ENCODE measurements at places on chromosomes 5 and 9.

DNA sequence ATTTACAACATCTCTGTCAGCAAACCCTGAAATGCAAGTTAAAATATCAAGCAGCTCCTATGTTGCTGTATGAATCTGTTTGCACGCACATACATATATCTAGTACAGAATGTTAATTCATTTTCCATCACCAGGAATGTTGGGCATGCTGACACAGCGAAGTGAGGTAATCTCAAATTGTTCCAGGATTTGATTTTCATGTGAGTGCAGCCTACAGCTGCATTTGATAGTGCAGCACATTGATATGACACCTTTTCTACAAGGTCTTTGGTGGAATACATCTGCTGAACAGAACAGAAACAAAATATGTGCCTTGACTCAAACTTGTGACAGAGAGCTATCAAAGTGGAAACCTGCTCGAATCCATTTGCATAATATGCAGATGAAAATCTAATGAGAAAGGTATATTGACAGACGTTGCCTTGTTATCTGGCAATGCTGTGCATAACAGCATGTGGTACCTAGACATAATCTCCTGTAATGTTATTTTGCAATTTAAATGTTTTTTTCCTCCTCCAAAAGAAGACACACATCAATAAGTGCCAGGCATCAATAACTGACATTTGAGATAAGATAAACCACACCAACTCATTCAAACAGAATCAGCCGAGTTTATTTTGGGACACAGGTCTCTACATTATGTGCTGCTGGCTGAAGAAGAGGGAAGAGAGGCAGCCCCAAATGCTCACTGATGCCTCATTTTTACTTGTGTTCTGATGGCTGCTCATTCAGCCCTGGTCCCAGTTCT is 512.2 kb downstream of the ZNF608 start:
- DNase-seq = no peak

DNA sequence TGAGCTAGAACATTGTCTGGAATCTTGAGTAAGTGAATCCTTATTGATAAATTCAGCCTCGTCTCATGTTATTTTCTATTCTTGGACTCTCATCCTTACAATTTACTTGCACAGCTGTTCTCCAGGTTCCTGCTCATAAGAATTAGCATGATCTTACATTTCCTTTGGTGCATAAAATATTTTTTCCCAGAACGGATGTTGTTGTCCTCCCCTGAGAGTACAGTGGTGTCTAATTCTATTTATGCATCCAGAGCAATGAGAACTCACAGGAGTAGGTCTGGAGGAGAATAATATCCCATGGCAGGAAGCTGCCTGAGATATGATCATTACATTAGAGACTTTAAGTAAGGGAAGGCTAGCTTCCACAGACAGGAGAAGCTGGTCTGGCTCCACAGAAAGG is 178.4 kb upstream of the MAST4 start:
- DNase-seq = no peak

GRCh38 chr9:112125951-112126388 is 49.1 kb downstream of the SUSD1 start:
- DNase-seq = no peak

DNA sequence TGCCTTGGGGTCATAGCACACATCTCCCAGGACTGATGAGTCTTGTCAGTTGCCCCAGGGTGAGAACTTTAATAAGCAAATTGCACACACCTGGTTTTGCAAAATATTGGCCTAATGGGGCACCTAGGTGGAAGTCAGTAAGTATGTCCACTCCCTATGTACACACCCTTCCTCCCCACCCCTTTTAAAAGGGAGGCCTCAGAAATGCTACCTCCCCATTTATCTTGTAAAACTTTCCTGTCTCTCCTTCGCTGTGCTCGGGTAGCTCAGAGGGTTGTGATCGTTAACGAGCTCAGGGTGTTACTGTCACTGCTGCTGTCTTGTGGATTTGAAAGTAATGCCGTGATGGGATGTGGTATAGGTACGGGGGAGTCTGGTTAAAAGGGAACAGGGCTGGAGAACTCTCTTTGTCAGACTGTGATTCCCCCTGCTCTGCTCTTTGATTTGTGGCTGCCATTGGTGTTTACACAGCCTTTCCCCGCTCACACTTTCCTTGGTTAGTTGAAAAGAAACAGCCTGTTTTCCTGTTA is 26.2 kb downstream of the ZNF462 start:
- DNase-seq = no peak

DNA sequence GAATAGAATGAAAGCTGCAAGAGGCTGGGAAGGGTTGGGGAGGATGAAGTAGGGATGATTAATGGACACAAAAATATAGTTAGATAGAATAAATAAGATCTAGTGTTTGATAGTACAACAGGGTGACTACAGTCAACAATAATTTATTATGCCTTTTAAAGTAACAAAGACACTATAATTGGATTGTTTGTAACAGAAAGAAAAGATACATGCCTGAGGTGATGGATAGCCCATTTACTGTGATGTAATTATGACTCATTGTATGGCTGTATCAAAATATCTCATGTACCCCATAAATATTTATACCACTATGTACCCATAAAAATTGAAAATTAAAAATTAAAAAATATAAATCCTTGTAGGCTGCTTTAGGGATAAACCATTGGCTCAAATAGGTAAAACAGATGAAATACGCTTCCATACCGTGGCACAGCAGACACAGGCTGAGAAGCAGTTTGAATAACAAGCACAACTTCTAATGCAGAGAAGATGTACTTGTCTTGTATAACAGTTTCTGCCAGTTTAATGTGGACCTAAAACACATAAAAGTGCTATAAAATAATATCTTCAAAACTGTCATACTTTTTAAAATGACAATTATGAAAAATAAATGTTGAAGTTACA is 34.9 kb downstream of the APBA1 start:
- DNase-seq = no peak

DNA sequence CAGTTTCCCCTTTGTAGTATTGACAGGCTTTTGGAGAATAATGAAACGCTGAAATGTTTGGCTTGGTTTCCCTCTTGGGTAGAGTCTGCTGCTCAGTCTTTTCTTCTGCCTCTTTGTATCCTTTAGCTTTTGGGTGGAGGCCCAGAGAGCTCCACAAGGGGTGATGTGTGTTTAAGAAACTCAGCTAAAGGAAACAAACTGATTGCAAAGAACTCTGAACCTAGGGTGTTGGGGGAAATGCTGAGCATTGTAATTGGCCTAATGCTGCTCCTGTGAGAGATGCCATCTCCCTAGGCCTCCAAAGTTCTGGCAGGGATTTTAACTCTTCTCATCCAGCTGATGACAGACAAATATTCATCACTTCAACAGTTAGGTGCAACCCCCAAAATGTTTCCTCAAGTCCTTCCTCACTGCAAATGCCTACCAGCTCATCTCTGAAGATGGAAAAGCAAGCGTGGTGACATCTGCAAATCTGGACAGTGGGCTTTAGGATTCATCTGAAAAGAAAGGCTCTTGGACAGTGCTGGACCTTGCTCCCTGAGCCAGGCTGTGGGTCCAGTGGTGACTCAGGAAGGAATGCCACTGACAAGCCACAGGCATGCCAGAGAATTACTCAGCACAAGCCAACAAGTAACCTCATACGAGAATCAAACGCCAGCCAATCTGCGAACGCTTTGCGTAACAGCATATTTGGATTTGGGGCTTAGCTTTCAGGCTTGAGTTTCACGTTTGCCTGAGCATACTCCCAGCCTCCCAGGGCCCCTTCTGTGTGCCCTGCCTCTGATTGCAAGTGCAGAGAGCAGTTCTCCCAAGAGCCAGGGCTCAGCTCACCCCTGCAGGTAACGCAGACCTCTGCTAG is 30.5 kb upstream of the ZSWIM6 start:
- DNase-seq = no peak

DNA sequence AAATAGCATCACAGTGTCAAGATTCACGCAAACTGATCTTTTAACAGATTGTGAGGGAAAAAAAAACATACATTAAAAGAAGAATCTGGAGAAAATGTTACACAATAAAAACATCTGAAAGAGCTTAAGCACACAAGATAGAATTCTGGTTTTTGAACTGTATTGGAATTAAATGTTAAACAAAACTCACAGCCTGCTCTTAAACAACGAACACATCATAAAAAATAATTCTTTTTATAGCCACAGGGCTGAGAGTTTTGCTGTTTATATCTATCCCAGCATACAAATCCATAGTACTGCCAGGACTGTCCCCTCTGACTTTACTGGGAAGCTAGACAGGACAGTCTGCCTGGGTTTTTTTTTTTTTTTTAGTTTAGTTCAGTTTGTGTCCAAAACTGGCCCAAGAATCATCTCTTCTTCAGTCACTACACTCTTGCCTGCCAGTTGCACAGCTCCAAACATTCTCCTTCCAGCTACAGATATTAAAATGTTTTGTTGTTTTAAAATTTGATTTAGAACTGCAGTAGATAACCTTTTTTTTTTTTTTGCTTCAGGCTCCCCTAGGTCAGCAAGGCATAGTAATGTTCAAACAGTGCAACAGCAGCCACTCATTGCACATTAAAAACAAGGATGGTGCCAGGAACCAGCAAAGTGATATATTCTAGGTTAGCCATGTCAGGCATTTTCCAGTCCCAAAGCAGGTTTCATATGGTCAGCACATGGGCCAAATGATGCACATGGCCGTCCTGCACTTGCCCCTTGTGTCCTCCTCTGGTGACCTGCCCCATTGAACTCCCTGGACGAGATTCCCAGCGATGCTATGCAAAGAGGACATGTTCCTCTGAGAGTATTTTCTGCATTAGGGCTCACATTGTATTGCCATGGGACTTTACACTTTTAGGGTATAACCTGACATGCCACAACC is 173.6 kb downstream of the ARL15 start:
- DNase-seq = no peak

- DNase-seq = no peak
These were observed 16.6 kb upstream of the CAVIN4 start for GRCh38 chr9:100561256-100561655.

- DNase-seq = no peak
These were observed 137.9 kb downstream of the GABBR2 start for GRCh38 chr9:98570663-98571440.

DNA sequence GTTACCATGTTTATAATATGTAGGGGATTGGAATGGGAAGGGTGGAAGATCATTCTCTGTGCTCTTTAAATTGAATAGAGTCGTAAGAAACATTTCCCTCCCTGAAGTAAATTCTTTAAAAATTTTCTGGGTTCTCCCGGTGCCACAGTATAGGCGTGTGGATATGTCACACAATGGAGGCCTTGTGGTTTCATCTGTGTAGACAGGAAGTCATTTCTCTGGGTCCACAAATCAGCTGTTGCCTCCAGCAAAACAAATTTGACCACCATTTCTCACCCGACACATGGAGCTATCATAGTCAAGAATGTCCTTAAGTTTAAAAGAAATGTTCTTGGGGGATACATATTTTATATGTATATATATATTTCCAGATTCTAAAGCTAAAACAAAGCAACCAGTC is 17.4 kb downstream of the CEP78 start:
- DNase-seq = no peak

- no peak for DNase-seq
These were observed 22.1 kb downstream of the HMGXB3 start for GRCh38 chr5:150022681-150023080.

DNA sequence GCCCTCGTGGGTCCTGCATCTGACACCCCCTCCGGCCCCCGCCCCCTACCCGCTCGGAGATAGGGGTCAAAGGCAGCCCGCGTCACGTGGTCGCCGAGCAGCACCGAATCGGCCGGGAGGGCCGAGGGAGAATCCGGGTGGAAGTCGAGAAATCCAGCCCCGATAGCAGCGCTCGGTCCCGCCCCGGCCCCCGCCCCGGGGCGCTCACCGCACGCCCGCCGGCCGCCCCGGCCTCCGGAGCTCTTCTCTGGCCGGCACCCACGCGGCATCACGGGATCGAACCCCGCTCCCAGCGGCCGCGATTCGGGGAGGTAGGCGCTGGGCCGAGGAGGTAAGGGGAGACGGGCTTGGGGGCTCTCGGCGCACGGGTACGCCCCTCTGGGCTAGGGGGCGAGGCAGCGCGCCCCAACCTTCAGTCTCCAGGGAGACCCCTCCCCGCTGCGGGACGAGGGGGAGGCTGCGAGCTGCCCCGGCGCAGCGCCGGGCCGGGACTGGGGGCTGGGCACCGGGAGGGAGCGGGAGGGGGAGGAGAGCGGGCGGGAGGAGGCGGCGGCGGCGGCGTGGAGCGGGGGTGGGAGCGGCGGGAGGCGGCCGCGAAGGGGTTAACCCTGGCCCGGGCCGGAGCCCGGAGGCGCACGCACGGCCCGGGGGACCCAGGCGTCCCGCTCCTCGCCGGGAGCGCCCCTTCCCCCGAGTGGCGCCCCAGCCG is 22.1 kb upstream of the NDST1 start:
- peak; percentile 25 for DNase-seq

GRCh38 chr5:1974081-1974480 is 91.4 kb upstream of the IRX4 start:
- DNase-seq = no peak

- DNase-seq = no peak
These were observed 128.1 kb downstream of the STARD4 start for GRCh38 chr5:111384220-111384619.

- no peak for DNase-seq
These were observed 2.5 kb upstream of the RANBP3L start for GRCh38 chr5:36304095-36304805.

DNA sequence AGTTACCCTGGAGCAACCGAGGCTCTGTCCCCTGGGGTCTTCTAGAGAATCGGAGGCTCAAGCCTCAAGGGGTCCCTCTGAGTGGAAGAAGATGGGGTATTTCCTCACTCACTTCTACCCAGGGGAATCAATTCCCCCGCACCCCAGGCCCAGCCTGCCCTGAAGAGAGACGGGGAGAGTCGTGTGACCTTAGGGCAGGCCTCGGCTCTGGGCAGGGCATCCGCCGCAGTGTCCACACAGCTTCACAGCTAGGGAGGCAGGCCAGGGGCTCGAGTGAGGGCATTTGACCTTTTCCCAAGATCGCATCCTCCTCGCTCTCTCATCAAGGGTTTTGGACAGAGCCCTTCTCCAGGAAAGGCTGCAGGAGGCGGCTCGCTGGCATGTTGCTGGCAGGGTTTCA is 57.9 kb upstream of the CNOT6 start:
- no peak for DNase-seq

- DNase-seq = no peak
These were observed 580.4 kb downstream of the DTWD2 start for GRCh38 chr5:118407958-118408357.

GRCh38 chr5:42781584-42781983 is 25.0 kb downstream of the CCDC152 start:
- DNase-seq = no peak

DNA sequence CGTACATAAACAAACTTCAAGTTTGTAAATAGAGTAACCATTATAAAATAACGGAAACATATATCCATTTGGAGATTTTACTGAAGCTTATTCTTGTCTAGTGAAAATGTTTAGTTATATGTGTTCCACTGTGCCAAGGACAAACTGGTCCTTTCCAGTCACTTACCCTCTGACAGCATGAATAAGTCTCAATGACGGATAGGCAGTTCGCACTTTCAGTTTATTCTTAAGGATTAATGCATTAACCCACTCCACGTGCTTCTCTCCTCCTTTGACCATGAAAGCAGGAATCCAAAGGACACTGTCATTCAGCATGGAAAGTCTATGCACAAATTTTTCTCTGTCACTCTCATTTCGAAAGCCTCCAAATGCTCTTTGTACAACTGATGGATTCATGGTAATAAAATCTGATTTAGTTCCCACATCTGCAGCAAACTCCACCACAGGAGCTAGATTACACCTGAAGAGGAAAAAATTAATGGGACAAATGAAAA is 47.1 kb downstream of the ST8SIA4 start:
- DNase-seq = no peak

Measured in stimulated activated CD4-positive, alpha-beta T cell treated with anti-CD3 and anti-CD28 coated beads, Interleukin-2, amount 100 ng/mL, for 48 hours (primary cell).